ENCODE measurements at places on chromosomes 1 and 21.

DNA sequence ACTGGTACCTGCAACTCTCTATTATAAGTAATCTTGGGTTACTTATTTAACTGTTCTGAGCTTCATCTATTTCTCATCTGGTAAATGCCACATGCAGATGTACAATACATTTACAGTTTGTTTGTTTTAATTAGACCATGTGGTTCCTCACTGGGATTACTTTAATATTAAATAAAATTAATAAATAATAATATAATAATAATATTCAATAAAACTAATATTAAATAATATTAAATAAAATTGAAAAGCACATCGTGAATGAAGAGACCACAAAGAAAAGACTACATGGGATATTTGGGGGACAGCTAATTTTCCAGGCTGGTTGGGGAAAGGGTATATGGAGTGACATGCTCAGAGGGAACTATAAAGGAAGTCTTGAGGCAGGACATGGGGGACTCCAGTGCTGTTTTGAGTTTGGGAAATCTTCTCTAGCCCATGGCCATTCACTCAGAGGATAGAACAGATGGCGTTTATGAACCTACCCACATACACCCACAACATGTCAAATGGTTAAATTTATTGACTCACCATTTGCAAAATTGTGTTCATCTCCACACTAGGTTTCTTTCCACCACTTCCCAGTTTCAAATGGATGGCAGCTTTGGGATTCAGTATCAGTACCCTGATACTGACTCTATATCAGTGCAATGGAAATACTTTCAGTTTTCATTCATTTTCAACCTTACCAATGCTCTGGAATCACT is 25.6 kb downstream of the DIRAS3 start:
- DNase-seq, result no peak

DNA sequence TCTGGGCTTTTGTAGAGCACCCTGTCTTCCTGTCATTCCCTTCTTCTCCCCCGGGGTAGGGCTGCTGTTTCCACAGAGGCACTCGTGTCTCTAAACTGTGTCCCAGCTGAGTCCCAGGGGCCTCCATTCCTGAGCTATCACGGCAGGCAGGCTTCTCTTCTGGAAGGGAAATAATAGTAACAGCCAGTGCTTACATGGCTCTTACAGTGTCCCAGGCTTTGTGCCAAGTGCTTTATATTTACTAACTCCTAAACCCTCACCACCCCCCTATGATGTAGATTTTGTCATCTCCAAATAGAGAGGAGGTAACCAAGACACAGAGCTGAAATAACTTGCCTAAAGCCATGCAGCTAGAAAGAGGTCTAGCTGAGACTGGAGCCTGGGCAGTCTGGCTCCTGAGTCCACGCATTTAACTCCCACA is 1.4 kb upstream of the CELF3 start:
- DNase-seq, result no peak

DNA sequence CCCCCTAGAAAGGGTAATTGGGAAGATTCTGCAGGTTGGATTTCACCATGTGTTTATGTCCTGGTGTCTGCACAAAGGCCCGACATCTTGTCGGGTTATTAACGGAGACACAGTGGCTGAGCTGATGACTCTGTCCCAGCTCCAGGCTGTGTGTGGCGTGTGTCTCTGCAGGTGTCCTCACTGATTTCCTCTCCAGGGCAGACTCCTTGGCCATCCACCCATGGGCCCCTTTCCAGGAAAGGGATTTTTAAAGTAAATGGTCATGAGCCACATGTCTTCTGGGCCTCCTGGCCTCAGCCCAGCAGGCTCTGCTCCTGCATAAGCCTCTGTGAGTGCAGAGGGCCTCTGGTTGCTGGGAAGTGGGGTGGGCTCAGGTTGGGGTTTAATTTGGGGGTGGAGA is 418.7 kb upstream of the VAMP3 start:
- no peak for DNase-seq

GRCh38 chr1:66598670-66599069 is 64.7 kb downstream of the SGIP1 start:
- no peak for DNase-seq

DNA sequence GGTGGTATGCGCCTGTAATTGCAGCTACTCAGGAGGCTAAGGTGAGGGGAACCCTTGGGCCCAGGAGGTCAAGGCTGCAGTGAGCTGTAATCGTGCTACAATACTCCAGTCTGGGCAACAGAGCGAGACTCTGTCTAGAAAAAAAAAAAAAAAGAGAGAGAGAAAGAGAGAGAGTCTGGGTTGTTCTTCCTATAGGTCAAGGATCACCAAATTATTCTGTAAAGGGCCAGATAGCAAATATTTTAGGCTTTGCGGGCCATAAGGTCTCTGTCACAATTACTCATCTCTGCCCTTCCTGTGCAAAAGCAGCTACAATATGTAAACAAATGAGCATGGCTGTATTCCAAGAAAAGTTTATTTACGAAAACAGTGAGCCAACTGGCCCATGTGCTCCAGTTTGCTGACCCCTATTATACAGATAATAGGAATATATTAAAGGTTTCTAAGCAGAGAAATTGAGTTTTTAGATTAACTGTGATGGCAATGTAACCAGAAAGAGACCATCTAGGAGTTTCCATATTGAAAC is 2.1 kb downstream of the SASS6 start:
- no peak for DNase-seq

DNA sequence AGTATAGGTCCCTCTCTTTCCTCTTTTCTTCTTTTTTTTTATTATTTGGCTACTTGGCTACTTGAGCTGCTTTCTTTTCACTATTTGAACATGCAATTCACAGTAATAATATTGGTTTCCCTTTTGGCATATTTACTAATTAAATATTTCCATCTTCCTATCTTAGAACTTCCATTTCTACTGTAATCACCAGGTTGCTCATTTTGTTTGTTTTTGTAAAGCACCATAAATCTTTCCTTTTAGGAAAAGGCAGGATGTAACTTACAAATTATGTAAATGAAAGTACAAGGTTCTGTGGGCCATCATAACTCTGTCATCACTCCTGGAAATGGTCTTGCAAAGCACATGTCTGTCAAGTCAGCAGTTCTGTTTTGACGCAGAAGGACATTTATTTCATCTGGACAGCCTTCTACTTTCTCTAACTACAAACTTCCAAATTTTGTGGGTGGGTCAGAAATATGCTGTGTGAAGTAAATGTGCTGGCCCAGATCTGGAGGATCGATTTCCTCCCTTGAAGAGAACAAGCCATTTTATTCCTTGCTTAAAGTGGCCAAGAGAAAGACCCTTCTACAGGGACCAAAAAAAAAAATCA is 71.7 kb upstream of the TNFSF18 start:
- DNase-seq, result no peak

DNA sequence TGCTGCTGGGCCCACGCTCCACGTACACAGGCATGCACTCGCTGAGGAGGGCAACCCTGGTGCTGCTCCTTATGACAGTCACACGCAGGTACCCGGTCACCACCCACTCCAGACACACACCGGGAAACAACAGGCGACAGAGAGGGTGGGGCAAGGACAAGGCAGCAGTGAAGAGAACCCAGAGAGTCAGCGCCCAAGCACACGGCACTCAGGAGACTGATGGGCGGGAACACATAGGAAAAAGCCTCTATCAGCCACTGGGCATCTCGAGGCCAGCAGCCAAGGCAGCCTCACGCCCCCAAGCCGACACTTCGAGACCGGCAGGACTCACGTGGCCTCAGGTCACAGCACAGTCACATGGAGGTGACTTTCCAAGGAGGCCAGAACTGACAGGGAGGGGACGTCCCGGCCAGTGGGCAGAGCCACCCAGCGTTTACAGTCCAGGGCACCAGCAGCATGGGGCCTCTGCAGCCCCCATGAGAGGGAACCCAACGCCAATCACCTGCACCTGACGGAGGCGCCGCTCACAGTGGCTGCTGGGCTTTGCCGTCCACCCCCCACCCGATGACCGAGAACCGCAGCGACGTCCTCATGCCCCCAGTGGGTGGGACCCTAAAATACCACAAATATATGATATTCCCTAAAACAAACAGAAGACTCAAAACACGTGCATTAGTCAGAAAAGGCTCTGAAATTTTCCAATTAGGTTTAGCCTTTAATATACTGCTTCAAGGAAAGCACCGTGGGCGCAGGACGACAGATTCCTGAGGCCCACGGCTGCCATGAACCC is 19.7 kb downstream of the PTTG1IP start:
- no peak for DNase-seq

- DNase-seq, result no peak
These were observed 13.4 kb upstream of the FTCD start for GRCh38 chr21:46168659-46169386.

- DNase-seq, result no peak
These were observed 10.7 kb downstream of the AKIRIN1 start for GRCh38 chr1:39001516-39002421.

- no peak for DNase-seq
These were observed 23.4 kb downstream of the PRKCZ start for GRCh38 chr1:2073382-2074230.

DNA sequence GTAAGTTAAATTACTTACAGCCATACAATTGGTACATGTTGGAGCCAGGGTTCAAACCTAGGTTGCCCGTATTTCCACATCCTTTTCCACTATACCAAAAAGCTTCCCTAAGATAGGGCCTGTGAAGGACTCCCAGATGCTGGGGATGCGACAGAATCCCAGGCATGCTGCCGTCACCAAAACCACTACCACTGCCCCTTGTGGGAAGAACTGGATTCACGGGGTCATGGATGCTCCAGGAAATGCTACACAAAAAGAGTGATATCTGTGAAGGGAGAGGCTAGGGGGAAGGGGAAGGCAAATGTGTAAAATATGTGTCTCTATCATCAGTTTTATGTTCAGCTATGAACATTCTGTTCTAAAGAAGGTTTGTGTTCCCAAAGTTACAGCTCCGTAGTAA is 133.9 kb upstream of the IVNS1ABP start:
- DNase-seq, result no peak

DNA sequence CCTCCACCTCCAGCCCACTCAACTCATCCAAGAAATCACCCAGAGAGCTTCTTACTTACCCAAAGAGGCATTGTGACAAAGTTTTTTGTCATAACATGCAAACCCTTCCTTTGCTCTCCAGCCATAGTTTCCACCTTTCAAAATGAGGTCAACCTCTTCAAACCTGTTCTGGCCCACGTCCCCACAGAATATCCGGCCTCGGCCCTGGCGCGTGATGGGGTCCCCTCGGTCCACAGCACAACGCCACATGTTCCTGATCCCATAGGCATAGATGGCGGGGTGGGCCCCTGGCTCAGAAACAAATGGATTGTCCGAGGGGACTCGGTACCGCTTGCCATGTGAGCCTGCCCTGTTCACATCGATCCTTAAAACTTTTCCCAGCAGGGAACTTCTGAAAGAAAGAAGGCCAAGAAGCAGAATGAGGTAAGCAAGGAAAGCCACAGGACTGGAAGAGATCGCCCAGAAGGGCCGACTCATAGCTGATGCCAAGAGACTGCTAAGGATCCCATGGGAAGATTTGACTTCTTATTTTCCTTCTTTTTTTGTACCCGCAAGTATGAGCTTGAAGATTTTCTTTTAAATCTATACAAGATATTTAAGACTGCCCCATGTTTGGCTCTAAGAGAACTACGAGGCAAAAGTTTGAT is 7.8 kb downstream of the HHIPL2 start:
- DNase-seq, result no peak

DNA sequence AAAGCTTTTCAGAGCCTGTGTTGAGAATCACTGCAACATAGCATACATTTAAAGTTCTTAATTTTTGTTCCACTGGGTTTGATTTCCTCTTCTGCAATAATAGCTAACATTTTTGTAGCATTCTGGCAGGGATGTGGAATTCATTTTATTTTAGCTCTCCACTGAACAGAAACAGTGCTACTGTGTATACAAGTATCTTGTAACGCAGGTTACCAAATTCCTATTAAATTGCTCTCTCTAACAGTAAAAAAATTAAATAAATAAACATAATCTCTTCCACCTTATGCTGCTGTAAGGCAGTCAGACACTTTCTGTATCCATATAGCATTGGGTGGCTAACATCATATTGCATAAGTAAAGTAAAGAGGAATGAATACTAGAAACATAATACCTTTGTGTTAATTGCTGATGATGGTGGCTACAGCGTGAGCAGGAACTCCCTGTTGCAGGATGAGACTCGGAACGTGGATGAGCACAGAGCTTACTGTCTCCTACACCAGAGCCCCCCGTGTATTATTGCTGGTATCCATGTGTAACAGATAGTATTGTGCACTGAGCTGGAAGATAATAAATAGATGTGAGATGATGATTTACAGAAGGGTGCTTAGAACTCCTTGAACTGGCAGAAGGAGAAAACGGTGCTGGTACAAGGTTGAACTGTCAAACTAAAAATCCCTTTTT is 276.9 kb upstream of the SNX7 start:
- DNase-seq, result no peak

DNA sequence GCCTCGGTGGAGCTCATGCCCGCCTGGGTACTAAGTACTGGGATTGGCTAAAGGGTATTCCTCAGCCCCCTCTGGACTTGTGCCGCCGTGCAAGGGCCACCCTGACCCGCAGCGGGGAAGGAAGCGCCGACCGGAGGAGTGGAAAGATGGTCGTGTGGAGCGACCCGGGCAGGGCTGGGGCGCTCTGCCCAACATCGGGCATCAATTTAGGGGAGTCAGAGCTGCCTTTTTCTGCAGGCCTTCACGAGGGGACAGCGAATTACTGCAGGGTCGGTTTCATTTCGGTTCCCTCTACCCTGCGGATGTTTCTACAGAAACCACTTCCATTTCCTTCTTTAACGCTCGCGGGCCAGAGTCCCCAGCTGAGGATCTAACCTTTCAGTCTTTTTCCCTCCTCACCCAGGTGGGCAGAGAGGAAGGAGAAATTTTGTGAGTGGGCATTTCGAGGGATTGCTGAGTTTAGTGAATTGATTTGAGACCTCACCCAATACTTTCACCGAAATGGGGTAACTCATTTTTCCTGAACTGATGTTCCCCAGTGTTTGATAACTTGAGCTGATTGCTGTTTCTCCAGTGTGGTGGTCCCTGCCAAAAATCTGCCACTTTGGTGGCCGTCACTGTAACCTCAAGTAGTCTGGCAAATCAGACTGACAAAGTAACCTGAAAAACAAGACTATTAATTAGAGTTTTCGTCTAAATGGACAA is 1.1 kb downstream of the TOR1AIP1 start:
- no peak for DNase-seq

GRCh38 chr1:212909652-212910063 is 40.7 kb upstream of the VASH2 start:
- no peak for DNase-seq

- no peak for DNase-seq
These were observed 45.2 kb upstream of the DMBX1 start for GRCh38 chr1:46444466-46444865.

DNA sequence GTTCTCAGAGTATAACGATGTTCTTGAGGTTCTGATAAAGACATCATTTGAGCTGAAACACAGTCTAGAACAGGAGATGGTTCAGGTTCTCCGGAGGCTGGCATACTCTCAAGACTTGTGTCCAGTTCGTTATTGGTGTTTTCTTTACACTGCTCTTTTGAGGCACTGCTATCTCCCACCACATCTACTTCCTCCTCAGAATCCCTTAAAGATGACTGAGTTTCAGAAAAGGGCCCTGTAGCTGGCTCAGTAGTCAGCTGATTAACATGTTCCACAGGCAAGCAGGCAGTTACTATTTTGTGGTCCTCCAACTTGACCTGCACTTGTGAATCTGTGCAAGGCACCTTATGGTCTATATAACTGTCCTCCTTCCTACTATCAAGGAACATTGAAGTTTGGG is 50.2 kb downstream of the ZZZ3 start:
- no peak for DNase-seq
